ENCODE measurements at places on chromosomes 1 and 21. TPM values are rescaled to one million over a fixed set of nuclear protein-coding genes. Genes with fewer than 3 reads are reported as not detected.
A peak's percentile ranks its signal among the peaks of the same experiment; 100 is the strongest.

The RPAP2 gene
- 7.9 TPM for total RNA-seq

The CCDC181 gene
- not detected for total RNA-seq

The GABPB2 gene
- total RNA-seq = 15.2 TPM

The NBPF4 gene
- not detected for total RNA-seq

The DEPDC1 gene
- total RNA-seq = not detected

The LRRC38 gene
- total RNA-seq = not detected

The VPS26C gene
- total RNA-seq = 62.8 TPM

The ACOT11 gene
- total RNA-seq = 49.0 TPM

DNA sequence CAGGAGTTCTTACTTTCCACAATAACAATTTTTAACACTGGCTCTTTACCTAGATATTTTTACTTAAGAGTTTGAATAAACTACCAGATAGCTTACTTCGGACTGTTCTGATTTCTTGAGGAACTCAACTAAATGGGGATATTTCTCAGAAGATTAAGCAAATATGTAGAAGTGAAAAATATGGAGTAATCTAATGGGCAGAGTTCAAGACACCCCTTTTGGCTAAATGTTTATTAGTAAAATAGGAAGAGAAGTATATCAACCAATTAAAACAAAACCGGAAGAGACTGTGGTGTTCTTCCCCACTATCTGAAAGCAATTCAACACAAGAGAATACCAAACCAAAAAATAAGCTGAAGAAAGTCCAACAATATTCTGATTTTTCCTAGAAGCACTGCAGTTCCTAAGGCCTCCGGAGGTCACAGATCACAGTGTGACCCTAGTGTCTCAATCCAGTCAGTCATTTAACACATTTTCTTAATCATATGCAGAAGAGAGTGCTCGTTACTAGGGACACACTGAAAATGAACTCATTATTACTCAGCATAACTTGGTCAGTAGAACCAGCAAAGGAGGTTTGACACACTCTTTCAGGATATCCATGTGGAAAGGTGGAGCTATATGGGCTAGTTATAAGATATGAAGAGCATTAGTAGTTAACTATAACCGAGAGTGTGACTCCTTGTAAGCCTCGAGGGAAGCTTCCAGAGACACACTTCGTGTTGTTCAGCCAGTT, 5.2 kb downstream of the SIPA1L2 start:
- H3K27me3 ChIP-seq = no peaks in the 10 kb centered on the region
- no peak overlapping the region for H3K4me3 ChIP-seq
- DNase-seq = no peak

DNA sequence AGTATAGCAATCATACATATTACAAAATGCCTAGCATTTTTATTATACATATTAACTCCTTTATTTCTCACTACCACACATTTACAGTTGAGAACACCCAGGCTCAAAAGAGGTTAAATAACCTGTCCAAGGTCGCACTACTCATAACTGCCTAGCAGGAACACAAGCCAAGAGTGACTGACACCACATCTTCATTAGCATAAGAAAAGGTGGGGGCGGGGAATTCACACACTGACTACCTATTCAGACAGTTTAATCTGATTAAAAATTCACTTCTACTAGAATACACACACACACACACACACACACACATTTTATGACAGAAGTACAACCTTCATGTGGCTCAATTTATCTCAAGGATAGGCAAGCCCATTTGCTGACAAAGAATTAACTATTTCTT, 77.8 kb upstream of the CACHD1 start:
- no peak overlapping the region for H3K4me3 ChIP-seq
- no peaks in the 10 kb centered on the region for H3K4me1 ChIP-seq
- H3K36me3 ChIP-seq = no peaks in the 10 kb centered on the region
- no peak overlapping the region for H3K27ac ChIP-seq

DNA sequence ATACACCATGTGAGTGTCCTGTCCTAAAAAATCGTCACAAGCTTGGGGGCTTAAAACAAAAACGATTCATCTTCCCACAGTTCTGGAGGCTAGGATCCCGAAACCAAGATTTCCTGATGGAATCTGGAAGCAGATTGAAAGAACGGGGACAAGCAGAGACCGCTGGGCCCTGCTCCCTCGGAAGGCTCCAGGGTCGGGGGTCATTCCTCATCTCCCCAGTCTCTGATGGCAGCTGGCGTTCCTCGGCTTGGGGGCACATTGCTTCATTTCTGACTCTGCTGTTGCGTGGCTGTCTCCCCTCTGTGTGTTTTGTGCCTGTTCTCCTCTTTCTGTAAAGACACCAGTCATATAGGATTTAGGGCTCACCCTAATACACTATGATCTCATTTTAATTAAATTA, 114.2 kb upstream of the TMPRSS2 start:
- no peaks in the 10 kb centered on the region for H3K4me1 ChIP-seq
- no peaks in the 10 kb centered on the region for H3K36me3 ChIP-seq
- peaks cover 29% of the 10 kb centered on the region for H3K27me3 ChIP-seq
- DNase-seq = no peak
- H3K27ac ChIP-seq = no peak overlapping the region

DNA sequence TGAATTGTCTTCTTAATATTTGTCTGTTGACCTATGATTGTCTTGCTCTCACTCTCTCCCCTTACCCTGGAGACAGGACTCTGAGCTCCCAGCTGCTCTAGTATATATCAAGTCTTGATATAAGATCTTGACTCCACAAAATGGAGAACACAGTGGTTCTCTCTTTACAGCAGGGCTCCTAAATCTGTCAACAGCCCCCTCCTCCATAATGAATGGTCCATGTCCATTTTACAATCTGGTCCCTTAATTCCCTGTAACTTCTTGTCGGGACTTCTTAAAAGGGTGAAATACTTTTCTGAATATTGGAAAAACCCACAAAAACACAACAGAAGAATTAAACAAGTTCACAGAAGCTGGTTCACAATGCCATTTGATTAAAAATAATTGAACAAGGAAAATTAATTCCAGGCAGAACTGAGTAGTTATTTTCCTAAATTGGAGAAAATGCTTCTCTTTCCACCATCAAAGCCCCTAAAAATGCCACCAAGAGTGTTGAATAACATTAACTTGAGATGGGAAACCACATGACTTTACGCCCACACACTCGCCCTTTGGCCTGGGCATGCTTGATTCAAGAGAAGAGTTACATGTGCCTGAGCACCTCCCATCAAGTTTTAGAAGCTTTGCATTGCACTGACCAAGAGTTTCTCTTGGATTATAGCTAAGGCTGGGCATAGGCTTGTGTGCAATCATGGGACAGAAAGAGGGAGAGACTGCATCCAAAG, 109.8 kb downstream of the TOMM20 start:
- no peak overlapping the region for H3K27ac ChIP-seq
- no peaks in the 10 kb centered on the region for H3K4me1 ChIP-seq
- no peak overlapping the region for H3K4me3 ChIP-seq
- DNase-seq = no peak
- H3K36me3 ChIP-seq = no peaks in the 10 kb centered on the region
- H3K27me3 ChIP-seq = no peaks in the 10 kb centered on the region

DNA sequence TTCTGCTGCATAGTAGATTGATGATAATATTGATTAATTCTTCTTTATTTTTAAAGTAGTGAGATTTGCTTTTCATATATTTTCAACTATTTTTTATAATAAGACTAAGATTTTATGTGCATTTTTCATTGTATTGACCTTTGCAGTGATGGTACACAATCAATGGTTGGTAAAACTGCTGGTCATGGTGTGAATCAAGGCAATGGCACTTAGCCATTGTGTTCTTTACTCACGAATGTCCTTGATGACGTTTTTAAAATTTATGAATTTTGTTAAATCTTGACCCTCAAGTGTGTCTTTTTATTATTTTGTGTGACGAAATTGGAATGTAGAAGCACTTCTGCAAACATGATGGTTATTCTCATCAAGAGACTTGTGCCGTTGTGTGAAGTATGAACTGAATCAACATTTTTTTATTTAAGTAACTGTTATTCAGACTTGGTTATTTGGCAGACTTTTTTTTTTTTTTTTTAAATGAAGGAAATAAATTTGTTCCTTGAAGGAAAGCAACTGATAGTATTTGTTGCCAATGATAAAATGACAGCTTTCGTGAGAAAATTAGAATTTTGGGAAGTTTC, 22.6 kb downstream of the CDC73 start:
- H3K4me1 ChIP-seq = peaks cover 12% of the 10 kb centered on the region
- no peak for DNase-seq
- no peaks in the 10 kb centered on the region for H3K27me3 ChIP-seq

DNA sequence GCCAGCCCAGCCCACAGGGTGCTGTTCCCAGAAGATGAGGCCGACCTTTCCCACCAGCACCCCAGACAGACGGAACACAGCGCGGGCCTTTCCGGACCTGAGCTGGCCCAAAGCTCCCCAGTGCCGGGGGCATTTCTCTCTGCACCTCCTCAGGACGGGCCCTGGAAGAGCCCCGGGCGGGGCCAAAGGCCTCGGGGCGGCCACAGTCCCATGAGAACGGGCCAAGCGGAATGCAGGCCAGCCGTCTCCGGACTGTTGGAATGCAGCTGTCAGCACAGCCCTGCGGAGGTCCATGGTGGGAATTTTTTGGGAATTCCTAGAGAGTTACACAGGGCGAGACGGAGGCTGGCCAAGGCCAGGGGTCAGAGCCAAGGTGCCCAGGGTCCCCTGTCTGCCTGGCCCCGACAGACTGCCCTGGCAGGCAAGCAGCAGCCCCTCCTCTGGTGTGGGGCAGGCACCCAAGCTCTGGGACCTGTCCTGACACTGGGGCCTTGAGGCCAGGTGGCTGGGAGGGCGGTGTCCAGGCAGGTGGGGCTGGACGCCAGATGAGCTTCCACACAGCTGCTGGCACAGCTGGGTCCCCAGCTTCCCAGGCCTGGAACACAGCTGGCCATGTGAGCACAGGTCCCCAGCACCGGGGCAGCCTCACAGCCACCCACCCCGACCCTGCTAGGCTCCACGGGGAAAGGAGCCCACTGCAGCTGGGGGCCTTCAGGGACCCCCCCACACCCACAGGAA, 63.0 kb downstream of the MEGF6 start:
- no peak for DNase-seq
- H3K27ac ChIP-seq = no peak overlapping the region
- H3K27me3 ChIP-seq = no peaks in the 10 kb centered on the region
- peaks cover 43% of the 10 kb centered on the region for H3K4me1 ChIP-seq

GRCh38 chr1:154689083-154689482, 81.1 kb upstream of the ADAR start:
- no peaks in the 10 kb centered on the region for H3K4me1 ChIP-seq
- H3K27me3 ChIP-seq = no peaks in the 10 kb centered on the region
- DNase-seq = no peak
- H3K36me3 ChIP-seq = no peaks in the 10 kb centered on the region
- H3K4me3 ChIP-seq = no peak overlapping the region
- H3K27ac ChIP-seq = no peak overlapping the region

DNA sequence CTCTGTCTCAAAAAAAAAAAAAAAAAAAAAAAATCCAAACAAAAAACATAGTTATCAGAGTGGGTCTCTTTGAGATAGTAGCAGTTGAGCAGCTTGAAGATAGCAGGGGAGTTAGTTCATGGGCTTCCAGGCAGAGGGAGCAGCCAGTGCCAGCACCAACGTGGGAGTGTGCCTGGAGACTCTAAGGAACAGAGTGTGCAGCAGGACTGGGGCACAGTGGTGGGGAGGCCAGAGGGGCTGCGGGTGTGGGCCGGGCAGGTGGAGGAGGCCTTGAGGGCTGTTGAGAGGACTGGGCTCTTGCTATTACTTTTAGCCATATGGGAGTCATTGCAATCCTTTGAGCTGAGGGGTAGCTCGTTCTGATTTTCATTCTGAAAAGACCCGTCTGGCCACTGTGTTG, 63.8 kb downstream of the RYR2 start:
- no peaks in the 10 kb centered on the region for H3K36me3 ChIP-seq
- DNase-seq = no peak
- no peaks in the 10 kb centered on the region for H3K4me1 ChIP-seq
- no peak overlapping the region for H3K27ac ChIP-seq

DNA sequence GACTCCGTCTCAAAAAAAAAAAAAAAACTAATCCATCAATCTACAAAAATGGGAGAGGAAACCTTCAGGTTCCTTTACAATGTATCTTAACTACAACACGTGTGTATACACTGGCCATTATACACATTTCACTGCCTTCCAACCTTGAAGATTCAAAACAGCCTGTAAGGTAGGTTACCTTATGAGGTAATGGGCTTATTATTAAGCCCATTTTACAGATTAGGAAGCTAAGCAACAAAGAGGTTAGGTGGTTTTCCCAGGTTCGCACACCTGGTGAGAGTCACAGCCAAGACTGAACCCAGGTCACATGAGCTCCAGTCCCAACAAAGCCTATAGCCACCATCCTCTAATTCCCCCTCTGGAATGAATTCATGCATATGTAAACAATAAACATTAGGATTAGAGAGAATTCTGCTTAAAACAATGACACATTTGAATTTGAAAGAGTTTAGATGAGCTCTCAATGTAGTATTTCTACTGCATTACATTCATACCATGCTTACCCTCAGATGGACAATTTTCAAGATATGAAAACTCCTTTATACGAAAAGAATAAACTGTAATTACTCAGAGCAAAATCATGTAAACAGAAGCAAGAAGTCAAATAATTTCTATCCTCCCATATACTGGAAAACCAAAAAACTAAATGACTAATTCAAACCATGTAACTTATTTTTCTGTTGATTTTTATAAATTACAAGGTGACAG, 54.8 kb downstream of the EIF4G3 start:
- DNase-seq = no peak
- H3K4me1 ChIP-seq = peaks cover 12% of the 10 kb centered on the region
- H3K4me3 ChIP-seq = no peak overlapping the region
- H3K27ac ChIP-seq = no peak overlapping the region

DNA sequence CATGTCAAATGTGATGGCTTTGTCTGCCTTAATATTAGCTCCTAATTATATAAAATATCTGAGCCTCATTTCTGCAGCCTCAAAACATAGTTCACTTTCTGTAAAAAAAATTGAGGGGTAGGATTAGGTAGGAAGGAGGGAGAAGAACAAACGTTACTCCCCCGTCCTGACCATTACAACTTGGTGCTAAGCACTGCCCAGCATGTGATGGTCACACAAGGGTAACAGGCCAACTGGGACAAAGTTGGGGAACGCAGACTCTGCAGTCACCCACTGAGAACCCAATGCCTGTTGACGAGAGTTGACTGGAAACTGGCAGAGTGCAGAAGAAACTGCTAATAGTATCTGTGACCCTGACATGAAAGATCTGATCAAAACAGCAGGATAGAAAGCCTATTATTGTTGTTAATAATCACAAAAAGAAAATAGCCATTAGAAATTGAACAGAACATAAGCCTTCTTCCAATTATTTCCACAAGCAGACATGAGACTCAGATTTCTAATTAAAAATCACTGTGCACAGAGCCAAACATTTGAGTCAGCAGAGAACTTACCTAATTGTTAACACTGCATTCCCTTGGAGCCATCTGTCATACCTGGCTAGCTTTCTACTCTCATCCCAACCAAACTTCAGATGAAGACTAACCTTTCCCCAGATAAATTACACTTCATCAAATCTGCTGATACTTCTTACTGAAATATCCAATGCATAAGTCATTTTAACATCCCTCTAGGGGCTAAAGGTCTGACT, 5.5 kb downstream of the SORT1 start:
- H3K27me3 ChIP-seq = no peaks in the 10 kb centered on the region
- H3K4me1 ChIP-seq = peaks cover 69% of the 10 kb centered on the region
- peak overlapping the region; percentile 17 for H3K4me3 ChIP-seq
- no peak for DNase-seq

GRCh38 chr1:40094466-40095110, 2.5 kb downstream of the PPT1 start:
- peak overlapping the region; percentile 48 for H3K27ac ChIP-seq
- DNase-seq = no peak
- H3K27me3 ChIP-seq = no peaks in the 10 kb centered on the region
- peaks cover 19% of the 10 kb centered on the region for H3K4me1 ChIP-seq
- peaks cover 28% of the 10 kb centered on the region for H3K36me3 ChIP-seq
- no peak overlapping the region for H3K4me3 ChIP-seq

- H3K36me3 ChIP-seq = no peaks in the 10 kb centered on the region
- H3K4me3 ChIP-seq = no peak overlapping the region
- H3K27ac ChIP-seq = no peak overlapping the region
- H3K4me1 ChIP-seq = no peaks in the 10 kb centered on the region
- no peaks in the 10 kb centered on the region for H3K27me3 ChIP-seq
- DNase-seq = no peak
Measured at GRCh38 chr1:61572046-61572445, 152.9 kb downstream of the TM2D1 start.
